Suppressor macrophage treated with lipopolysaccharide for 4 hours (primary cell): ENCODE measurements at places on chromosomes 4 and X.

- no peak for DNase-seq
These were observed 81.3 kb upstream of the TRPC5 start for GRCh38 chrX:112163906-112164305.

- no peak for DNase-seq
These were observed 26.1 kb upstream of the TMEM184C start for GRCh38 chr4:147591106-147591505.

DNA sequence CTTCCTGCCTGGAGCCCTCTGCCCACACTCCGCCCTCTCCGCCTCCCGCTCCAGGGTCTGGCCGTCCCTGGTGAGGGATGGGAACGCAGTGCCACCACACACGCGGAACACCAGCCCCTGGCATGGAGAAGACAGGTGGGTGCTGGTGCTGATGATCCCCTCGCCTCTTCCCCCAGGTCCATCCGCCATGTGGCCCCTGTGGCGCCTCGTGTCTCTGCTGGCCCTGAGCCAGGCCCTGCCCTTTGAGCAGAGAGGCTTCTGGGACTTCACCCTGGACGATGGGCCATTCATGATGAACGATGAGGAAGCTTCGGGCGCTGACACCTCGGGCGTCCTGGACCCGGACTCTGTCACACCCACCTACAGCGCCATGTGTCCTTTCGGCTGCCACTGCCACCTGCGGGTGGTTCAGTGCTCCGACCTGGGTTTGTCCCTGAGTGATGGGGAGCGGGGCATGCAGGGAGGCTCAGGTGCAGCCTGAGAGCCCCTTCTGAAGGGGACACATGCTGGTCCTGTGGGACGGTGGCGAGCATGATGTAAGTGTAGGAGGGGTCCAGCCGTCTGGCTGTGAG lies 9.8 kb downstream of the BGN start:
- DNase-seq, result no peak

- DNase-seq, result no peak
These were observed 11.0 kb upstream of the IL3RA start for GRCh38 chrX:1325515-1326116.

DNA sequence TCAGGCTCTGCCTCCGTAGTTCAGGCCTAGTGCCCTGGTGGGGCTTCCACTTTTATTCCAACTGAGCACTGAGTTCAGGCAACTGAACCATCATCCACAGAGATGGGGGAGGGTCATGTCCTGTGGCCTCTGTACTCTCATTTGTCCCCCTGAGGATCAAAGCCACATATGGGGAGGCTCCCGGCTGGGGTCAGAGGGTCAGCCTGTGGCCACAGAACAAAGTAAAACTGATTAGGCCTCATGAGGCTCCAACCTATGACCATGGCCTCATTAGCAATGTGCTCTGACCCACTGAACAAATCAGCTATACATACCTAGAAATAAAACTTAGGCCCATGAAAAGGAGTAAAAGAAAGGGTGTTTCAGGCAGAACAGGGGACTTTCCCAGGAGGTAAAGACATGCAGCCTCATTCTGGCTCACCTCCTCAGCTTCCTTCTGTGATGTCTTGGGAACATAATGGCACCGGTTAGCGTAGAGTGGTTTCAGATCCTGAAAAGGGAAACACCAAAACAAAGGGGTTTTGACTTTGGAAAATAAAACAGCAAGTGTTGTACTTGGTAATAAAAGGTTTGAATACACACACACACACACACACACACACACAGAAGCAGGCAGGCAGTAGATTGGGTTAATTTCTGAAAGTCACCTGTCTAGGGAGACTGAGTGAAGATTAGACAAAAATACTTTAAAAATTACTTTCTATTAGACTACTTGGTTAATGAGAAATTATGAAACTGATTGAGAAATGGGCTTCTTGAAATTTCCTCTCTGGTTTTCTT lies 24.3 kb downstream of the TMEM255A start:
- DNase-seq, result no peak

DNA sequence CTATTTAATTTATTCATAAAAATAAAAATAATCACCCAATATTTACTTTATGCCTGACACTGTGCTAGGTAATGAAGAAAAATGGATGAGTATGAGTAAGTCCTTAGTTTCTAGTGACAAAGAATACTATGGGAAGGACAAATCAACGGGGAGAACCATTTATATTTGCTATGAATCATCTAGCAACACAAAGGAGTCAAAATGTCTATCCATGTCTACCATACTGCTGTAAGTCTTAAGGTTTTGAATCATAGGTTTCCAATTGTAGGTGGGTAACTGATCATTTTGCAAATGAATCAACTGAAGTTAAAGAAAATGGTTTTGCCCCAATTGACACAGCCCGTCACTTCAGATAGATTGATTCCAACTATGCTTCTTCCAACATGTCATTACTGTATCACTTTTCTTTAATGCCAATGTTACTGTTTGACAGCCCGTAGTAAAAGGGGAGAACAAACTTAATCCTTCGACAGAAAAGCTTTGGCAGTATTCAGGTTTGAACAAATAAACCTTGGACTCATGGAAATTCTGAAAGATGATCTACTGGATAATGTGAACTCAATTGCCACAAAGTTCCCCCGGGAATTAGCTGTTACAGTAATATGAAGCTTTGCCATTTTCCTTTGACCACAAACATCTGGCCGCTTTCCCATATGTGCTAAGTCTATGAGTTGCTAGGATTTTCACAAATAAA lies 3.2 kb downstream of the TDO2 start:
- no peak for DNase-seq

DNA sequence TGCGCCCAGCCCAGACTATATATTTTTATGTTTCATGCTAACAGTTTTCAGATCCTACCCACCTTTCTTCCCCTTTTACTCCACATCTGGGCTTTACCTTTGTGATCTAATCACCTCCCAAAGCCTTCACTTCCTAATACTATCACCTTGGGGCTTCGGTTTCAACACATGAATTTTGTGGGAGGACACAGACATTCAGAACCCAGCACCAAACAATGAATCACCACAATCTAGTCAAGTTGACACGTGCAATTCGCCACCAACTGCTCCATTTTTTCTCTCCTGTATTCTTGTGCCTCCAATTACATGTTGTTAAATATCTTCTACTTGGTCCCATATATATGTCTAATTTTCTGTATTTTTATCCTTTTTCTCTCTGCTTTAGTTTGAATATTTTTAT lies 41.8 kb upstream of the STX18 start:
- no peak for DNase-seq

DNA sequence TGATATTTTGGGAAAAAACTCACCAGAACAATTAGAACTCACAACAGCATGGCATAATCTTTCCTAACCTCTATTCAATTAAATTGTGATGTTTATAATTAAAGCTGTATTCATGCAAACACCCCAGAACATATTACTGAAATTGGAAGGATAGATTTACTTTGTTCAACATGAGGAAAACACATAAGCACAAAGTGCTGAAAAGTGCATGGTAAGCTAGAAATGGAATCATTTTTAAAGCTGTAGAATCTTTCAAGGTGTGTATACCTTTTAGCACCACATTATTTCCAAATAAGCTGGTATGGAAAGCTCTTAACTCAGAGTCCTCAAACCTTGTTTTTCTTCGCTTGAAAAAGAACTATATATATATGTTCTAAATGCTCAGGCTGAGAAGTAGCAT lies 90.8 kb upstream of the NAP1L5 start:
- no peak for DNase-seq

DNA sequence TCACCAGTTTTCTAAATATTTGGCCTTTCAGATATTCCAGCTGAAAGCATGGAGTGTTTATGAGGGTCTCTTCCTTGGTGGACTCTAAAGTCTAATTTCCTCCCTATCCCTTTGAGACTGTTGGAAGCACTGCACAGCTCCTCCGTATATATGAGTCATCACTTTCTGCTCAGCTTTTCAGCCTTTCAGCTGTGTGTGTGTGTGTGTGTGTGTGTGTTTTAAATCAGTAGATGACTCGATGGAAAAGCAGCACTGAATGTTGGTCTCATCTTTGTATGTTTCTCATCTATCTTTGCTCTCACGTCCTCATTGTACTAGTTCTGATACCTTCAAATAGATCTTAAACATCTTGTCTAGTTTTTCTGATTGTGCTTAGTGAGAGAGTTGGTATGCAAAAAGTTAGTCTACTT lies 81.6 kb downstream of the ZFX start:
- DNase-seq, result peak; percentile 2
